Breast epithelium (tissue), 4 donors: ENCODE measurements at places on chromosomes 11 and 22.
A peak's percentile ranks its signal among the peaks of the same experiment; 100 is the strongest.

- no peak for DNase-seq
Observed at GRCh38 chr22:39471381-39472141, 14.7 kb downstream of the MGAT3 start.

GRCh38 chr11:94870422-94870821 is 102.3 kb downstream of the AMOTL1 start:
- DNase-seq: no peak

DNA sequence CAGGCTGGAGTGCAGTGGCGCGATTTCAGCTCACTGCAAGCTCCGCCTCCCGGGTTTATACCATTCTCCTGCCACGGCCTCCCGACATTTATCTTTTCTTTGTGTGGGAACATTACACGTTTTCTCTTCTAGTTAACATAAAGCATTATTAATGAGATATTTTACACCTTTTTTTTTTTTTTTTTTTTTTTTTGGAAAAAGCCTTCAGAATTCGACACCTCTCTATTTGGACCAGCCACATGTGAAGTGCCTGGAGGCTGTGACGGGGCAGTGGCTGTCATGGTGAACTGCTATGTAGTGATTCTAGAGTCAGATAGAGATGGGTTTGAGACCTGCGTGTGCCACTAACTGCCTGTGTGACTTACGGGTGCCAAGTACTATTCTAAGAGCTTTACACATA is 64.3 kb downstream of the SMIM38 start:
- DNase-seq: no peak

GRCh38 chr11:95715777-95716241 is 73.8 kb downstream of the FAM76B start:
- DNase-seq: peak; percentile 63

DNA sequence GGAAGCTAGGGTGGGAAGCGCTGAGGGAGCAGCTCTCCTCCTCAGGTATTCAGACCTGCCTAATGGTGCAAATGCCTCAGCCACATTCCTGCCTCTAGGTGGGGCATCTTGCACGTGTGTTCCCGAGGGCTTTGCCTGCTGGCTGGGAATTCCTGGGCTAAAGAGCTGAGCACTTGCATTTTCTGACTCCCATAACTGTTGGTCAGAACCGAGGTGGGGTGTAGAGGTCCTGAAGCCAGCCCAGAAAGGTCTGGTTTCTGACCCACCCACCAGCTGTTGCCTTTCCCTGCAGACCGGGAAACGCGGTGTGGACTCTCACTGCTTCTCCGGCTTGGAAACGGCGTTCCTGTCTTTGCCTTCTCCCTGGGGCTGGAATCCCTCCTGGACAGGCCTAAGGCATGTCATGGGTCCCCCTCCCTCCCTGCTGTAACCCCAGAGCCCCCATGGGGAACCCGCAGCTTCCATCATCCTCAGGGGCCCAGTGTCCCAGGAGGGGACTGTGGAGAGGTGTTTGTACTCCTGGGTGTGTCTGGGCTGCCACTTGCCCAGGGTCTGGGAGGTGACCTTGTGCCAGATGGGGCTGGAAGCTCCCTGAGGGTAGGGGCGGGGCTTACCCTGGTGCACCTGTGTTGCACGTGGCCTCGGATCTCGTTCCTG is 24.0 kb upstream of the SMIM38 start:
- DNase-seq: peak; percentile 77

GRCh38 chr11:63212742-63213141 is 30.7 kb downstream of the SLC22A25 start:
- no peak for DNase-seq

DNA sequence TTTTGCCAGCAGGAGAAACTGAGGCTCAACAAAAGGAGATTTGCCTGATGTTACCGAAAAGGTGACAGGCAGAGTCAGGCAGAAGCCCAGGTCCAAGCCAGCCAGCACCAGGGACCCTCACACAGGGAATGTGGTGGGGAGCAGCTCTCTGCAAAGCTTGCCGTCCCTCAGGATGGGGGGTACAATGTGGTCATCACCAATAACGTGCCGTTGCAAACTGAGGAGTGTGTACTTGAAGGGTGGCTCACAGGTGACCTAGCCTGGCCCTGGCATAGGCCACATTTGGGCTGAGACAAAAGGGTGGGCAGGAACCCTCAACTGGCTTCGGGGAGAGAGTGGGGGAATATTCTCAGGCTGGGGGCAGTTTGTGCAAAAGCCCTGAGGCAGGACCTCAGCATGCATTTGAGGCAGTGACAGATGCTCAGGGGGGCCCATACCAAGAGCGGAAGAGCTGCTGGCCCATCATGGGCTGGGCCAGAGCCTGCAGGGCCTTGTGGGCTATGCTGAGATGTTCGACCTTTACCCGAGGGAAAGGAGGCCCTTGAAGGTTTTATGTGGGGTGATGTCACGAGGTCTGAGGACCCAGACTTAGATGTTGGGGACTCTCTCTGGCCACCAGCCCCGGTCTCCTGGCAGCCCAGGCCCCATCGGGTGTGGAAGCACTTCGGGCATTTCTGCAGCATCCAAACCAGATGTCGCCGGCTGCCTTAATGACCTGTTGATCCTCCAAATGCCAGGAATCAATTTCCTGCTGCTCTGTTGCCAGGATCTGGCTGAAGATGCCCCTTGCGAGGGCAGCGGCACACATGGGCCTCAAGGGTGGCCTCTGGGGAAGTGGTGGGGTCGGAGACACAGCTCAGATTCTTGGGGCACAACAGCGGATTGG is 57.4 kb upstream of the SHISAL1 start:
- DNase-seq: no peak

- no peak for DNase-seq
Observed at GRCh38 chr11:119416606-119417580, 6.1 kb downstream of the THY1 start.

DNA sequence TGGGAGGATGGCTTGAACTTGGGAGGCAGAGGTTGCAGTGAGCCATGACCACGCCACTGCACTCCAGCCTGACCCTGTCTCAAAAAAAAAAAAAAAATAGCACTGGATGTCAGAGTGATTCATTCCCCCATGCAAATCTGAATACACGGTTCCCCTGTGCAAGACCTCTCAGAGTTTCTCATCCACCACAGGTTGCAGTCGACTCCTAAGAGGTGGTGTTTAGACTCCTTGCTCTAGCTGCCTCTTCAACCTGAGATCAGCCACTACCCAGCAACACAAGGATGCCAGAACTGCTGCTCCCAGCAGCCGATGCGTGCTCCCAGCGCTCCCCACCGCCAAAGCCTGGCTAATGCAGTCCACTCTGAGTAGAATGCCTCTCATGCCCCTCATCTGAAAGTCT is 97.5 kb downstream of the PARVA start:
- DNase-seq: no peak

DNA sequence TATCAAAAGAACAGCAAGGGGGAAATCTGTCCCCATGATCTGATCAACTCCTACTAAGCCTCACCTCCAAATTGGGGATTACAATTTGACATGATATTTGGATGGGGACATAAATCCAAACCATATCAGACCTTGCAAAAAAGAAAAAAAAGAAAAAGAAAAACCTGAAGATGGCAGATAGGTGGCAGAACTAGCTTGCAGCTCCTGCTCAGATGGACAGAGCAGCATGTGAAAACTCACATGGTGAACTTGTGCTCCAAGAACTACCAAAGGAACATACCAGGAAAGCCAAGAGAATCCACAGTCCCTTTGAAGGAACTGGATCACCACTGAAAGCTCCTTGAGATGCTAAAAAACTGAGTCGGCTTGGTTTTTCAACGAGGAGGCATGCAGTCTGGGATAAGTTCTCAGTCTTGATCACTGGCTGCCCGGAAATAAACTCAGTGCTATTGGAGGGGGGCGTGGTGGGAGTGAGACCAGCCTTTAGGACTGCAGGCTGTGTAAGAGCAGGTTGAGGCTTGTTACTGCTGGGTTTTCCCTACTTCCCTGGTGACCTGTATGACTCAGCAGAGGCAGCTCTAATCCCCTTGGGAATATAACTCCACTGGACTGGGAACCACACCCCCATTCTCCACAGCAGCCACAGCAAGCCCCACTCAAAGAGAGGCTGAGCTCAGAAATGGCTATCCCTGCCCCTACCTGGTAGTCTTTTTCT is 358.3 kb upstream of the ARHGAP42 start:
- no peak for DNase-seq
